Myocyte (in vitro differentiated cells): ENCODE measurements at places on chromosomes 11 and 22. TPM values are rescaled to one million over a fixed set of nuclear protein-coding genes. Genes with fewer than 3 reads are reported as not detected.

The NCAM1 gene
- total RNA-seq, result 536 and 591 TPM in 2 replicates

The OR10D3 gene
- total RNA-seq, result not detected in 2 replicates

The SCYL1 gene
- total RNA-seq, result 84.4 and 128 TPM in 2 replicates

The PDGFB gene
- 6.7 and 10.2 TPM in 2 replicates for total RNA-seq

The UBQLNL gene
- total RNA-seq, result 0.32 and 0.42 TPM in 2 replicates

The JHY gene
- total RNA-seq, result 0.32 and 0.68 TPM in 2 replicates

The C11orf68 gene
- 30.5 and 36.2 TPM in 2 replicates for total RNA-seq

The MMP7 gene
- not detected in 2 replicates for total RNA-seq

The C1QTNF5 gene
- 71.5 and 72.1 TPM in 2 replicates for total RNA-seq

The TEX54 gene
- not detected in 2 replicates for total RNA-seq

The CTSW gene
- not detected in 2 replicates for total RNA-seq

The OR52A1 gene
- not detected in 2 replicates for total RNA-seq

The HEPHL1 gene
- not detected in 2 replicates for total RNA-seq

The C11orf91 gene
- not detected in 2 replicates for total RNA-seq

The ROBO4 gene
- 3.4 and 10.5 TPM in 2 replicates for total RNA-seq

The GGT5 gene
- 20.5 and 30.7 TPM in 2 replicates for total RNA-seq

The GPR83 gene
- 0.05 TPM in 1 of 2 replicates, not detected in the other for total RNA-seq

The CHORDC1 gene
- total RNA-seq, result 71.5 and 78.7 TPM in 2 replicates

The GRM5 gene
- total RNA-seq, result not detected in 2 replicates

The OR5B21 gene
- total RNA-seq, result not detected in 2 replicates

The NEU3 gene
- total RNA-seq, result 4.3 and 6.2 TPM in 2 replicates

The OR51F1 gene
- total RNA-seq, result not detected in 2 replicates

The ANGPTL5 gene
- total RNA-seq, result not detected in 2 replicates
